Endodermal cell (in vitro differentiated cells): ENCODE measurements at places on chromosomes 11 and 22. TPM values are rescaled to one million over a fixed set of nuclear protein-coding genes. Genes with fewer than 3 reads are reported as not detected.

- no peak overlapping the region for H3K4me3 ChIP-seq
- no peaks in the 10 kb centered on the region for H3K27me3 ChIP-seq
- no peak overlapping the region for H3K27ac ChIP-seq
- H3K4me1 ChIP-seq, result peaks cover 8% of the 10 kb centered on the region
- no peaks in the 10 kb centered on the region for H3K36me3 ChIP-seq
- DNase-seq, result peak; percentile 66
These were observed 106.2 kb upstream of the USP47 start for GRCh38 chr11:11735586-11735985.

DNA sequence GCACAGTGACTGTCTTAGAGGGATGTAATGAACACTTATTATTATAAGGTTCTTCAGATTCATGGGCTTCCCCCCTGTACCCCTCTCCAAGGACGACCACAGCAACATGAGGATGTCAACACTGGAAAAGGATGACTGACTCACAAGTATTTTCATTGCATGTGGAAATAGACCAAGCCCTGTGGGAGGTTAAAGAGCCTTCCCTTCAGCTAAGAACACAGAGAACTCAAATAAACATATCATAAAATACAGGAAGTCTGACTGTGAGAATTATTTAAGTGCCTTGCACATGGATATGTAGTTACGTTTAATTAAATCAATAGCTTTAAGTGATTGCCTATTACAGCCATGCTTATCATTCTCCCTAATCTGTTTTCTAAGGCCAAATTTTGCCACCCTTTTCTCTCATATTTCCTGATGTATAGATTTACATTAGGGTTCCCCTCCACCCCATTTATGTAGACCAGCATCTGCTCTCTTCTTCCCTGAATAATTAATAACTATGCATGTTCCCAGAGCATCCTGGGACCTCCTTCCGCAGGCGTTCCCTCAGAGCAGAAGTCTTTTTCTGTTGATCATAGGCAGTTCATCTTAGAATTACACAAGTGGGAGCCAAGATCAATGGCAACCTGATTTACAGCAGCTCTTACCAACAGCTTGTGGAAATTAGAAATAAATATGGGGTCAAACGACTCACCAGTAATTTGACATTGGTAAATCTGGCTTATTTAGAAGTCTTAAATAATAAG, 226.9 kb downstream of the OPCML start:
- H3K4me1 ChIP-seq, result peaks cover 5% of the 10 kb centered on the region
- H3K27me3 ChIP-seq, result no peaks in the 10 kb centered on the region
- no peak for DNase-seq
- no peak overlapping the region for H3K27ac ChIP-seq
- no peaks in the 10 kb centered on the region for H3K36me3 ChIP-seq

GRCh38 chr22:25972397-25972796, 196.9 kb upstream of the SEZ6L start:
- H3K36me3 ChIP-seq, result no peaks in the 10 kb centered on the region
- DNase-seq, result peak; percentile 71
- H3K27me3 ChIP-seq, result no peaks in the 10 kb centered on the region
- no peak overlapping the region for H3K27ac ChIP-seq
- H3K4me1 ChIP-seq, result peaks cover 9% of the 10 kb centered on the region

DNA sequence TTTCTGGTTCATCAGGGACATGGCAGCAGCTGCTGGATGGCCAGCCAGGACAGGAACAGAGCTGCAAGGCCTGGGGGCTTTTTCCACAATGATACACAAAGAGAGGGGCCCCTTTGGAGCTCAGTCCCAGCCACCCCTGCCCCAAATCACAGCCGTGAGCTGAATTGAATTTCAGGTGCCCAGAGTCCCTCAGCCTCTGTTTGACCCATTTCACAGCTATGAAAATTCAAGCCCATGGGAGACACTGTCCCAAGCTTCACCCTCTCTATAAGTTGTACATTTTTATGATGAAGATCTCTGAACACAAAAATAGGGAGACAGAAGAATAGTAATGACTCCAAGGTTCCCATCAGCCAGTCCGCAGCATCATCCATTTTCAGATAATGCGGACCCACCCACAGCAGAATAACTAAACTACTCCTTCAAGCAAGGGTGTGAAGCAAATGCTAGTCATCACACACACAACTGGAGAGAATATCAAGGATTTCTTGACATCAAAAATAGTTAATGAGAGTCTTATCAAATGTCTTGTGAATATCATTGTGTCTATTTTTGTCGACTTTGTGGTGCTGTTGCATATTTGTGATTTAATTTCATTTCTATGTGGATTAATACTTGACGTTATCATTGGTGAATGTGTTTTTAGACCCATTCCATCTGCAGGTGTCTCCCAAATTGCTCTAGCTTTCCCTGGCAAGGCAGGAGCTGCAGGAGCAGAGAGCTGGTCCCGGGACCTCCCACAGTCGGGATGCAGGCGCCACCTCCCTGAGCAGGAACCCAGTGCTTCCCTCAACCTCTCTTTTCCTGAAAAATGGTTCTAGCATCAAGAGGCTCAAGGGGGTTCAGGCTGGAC, 24.7 kb downstream of the IGLL5 start:
- no peak overlapping the region for H3K4me3 ChIP-seq
- no peaks in the 10 kb centered on the region for H3K4me1 ChIP-seq
- no peak for DNase-seq

- H3K27me3 ChIP-seq, result peaks cover 68% of the 10 kb centered on the region
- H3K4me1 ChIP-seq, result no peaks in the 10 kb centered on the region
- peak within 1 kb of the TSS; percentile 86 for H3K4me3 ChIP-seq
- no peaks in the 10 kb centered on the region for H3K36me3 ChIP-seq
- peak; percentile 89 for DNase-seq
These were observed at the start of gene LUZP2 for GRCh38 chr11:24496736-24497725. Gene LUZP2 (plus strand): TSS chr11:24497053.

DNA sequence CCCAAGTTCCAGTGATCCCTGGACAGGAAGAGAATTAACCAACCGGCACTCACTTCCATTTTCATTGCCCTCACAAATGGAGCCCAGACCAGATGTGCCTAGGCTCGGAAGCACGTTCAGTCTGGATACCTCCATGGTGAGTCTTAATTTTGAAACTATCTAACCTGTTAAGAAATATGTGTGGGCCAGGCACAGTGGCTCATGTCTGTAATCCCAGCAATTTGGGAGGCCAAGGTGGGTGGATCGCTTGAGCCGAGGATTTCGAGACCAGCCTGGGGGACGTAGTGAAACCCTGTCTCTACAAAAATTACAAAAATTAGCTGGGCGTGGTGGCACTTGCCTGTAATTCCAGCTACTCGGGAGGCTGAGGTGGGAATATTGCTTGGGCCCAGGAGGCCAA, 31.5 kb downstream of the MCAM start:
- H3K4me1 ChIP-seq, result no peaks in the 10 kb centered on the region
- no peak for DNase-seq
- H3K27me3 ChIP-seq, result no peaks in the 10 kb centered on the region
- no peak overlapping the region for H3K27ac ChIP-seq
- no peak overlapping the region for H3K4me3 ChIP-seq

- H3K4me1 ChIP-seq, result no peaks in the 10 kb centered on the region
- H3K27me3 ChIP-seq, result peaks cover 6% of the 10 kb centered on the region
- H3K27ac ChIP-seq, result peak overlapping the region; percentile 76
- H3K4me3 ChIP-seq, result no peak overlapping the region
- no peaks in the 10 kb centered on the region for H3K36me3 ChIP-seq
These were observed 91.0 kb downstream of the WNT7B start for GRCh38 chr22:45885941-45886395.

DDIAS gene
- total RNA-seq, result 14.4 and 15.4 TPM in 2 replicates

OR5A1 gene
- not detected in 2 replicates for total RNA-seq
